ENCODE measurements at places on chromosomes 1 and 21.

DNA sequence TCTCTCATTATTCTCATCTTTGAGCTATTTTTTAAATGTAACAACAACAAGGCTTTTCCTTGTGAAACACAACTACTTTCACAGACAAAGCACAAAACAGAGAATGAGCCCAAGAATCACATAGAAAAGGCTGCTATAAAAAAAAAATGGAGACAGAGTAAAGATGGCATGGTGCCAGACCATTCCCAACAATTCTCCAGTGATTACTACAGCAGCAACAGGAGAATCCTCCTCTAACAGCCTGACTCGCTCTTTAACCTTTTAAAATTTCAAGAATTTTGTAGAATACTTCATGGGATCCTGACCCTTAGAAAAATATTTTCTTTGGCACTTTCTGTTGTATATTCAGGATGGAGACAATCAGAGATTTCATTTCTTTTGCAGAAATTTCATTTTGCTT is 3.8 kb upstream of the BCAS2 start:
- DNase-seq = no peak

DNA sequence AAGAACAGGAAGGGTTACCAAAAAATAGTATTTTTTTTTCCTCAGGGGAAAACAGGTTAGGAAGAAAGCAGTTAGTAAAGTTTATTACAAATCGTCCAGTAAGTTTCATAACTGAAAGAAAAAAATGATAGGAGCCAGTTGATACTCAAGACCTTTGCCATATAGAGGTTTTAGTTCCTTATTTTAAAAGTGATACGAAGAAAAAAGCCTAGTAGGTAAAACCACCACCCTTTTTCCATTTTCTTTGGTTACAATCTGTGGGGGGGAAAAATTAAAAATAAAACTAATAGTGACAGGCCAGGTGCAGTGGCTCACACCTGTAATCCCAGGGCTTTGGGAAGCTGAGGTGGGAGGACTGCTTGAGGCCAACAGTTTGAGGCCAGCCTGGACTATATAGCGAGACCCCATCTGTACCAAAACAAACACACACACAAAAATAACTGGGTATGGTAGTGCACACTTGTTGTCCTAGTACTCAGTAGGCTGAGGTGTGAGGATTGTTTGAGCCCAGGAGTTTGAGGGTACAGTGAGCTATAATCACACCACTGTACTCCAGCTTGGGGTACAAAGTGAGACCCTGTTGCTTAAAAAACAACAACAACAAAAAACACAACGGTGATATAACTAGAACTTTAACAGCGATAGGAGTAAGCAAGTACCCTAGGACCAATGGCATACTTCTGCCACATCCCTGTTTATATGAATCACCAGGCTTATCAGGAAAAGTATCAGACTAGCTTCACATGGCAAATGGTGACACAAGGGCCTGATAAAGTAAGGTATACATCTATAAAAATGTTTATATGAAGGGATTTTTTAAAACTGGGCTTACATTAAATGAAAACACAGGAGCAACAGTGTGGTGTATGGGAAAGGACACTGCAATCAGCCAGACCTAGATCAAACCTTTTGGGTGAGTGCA is 5.4 kb downstream of the TMEM59 start:
- no peak for DNase-seq

GRCh38 chr1:219906924-219907771 is 21.2 kb downstream of the SLC30A10 start:
- DNase-seq = no peak

GRCh38 chr1:233487408-233487807 is 126.5 kb upstream of the KCNK1 start:
- no peak for DNase-seq

GRCh38 chr1:212797681-212798080 is 6.0 kb downstream of the TATDN3 start:
- DNase-seq = no peak

DNA sequence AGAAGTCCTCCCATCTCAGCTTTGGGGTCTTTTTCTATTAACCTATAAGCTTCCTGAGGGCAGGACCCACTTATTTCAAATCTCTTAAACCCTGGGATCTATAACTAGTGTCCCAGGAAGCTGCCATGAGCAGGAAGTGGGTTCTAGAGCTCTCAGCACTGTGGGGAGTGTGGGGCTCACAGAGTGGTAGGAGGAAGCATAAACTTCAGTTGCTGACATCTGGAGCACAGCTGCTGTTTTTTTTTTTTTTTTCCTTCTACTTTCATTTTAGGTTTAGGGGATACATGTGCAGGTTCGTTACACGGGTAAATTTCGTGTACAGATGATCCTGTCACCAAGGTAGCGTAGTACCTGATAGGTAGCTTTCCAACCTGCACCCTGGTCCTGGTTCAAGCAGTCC is 59.3 kb downstream of the AK4 start:
- no peak for DNase-seq

DNA sequence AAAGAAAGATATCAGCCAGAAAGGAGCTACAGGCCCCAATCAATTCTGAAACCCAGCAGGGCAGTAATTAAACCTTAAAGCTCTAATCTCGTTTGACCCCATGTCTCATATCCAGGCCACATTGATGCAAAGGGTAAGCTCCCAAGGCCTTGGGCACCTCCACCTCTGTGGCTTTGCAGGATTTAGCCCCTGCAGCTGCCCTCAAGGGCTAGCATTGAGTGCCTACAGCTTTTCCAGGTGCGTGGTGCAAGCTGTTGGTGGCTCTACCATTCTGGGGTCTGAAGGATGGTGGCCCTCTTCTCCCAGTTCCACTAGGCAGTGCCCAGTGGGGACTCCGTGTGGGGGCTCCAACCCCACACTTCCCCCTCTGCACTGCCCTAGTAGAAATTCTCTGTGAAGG is 429.9 kb downstream of the NPHP4 start:
- no peak for DNase-seq

DNA sequence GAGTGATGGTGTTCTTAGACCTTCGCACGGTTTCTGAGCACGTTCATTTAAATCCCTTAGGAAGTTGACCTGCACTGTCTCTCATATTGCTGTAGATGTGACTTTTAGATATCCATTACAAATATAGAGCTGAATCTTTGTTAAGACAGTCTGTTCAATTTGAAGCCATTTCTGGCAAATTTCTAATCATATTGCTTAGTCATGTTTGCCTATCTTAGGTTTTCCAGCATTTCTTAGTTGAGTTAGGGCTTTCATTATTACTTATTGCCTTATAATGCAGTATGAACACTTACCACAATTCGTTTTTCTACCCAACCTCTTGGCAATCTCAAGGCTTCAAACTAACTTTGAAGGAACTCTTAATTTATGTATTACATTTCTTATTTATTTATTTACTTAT is 78.5 kb upstream of the PGD start:
- no peak for DNase-seq

GRCh38 chr1:219189021-219189824 is 15.5 kb downstream of the LYPLAL1 start:
- no peak for DNase-seq

DNA sequence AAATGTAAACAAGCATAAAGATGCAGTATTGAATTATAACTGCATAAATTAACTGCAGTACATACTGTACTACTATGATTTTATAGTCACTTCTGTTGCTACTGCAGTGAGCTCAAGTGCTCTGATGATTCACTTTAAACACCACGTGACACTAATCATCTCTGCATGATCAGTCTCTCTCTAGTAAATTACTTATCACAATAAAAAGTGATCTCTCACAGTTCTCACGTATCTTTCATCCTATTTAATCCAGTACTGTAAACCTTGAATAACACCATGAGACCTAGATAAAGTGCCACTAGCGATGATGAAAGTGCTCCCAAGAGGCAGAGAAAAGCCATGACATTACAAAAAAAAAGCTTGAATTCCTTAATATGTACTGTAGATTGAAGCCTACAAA is 1242.0 kb downstream of the AMY1C start:
- DNase-seq = no peak

DNA sequence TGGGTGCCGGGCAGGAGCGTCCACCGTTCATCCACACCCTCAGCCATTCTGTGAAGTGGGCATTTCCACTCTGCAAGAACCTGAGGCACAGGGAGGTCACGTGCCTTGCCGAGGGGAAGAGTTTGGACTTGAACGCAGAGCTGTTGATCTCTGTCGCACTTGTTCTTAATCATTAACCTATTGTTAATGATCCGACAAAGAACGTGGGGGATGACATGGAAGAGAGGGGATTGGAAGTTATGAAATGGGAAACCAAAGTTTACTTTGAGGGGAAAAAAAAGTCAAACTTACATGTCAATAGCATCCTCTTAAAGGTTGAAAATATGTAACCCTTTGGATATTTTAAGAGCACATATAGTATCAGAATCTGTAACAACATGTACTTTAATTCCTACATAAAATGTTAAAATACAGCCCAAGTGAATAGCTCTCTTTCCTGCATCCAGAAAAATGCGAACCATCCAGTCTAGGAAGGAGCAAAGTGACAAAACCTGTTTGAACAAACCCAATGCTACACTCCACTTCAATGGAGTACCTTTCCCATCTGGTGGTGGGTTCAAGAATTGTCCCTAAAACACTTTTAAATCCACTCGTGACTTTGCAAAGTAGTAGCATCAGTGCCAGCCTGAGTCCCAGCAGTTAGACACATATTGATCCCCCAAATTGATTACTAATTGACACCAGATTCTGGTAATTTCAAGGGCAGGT is 75.5 kb downstream of the SETD4 start:
- no peak for DNase-seq

- DNase-seq = no peak
These were observed 17.7 kb upstream of the A3GALT2 start for GRCh38 chr1:33338440-33339211.

DNA sequence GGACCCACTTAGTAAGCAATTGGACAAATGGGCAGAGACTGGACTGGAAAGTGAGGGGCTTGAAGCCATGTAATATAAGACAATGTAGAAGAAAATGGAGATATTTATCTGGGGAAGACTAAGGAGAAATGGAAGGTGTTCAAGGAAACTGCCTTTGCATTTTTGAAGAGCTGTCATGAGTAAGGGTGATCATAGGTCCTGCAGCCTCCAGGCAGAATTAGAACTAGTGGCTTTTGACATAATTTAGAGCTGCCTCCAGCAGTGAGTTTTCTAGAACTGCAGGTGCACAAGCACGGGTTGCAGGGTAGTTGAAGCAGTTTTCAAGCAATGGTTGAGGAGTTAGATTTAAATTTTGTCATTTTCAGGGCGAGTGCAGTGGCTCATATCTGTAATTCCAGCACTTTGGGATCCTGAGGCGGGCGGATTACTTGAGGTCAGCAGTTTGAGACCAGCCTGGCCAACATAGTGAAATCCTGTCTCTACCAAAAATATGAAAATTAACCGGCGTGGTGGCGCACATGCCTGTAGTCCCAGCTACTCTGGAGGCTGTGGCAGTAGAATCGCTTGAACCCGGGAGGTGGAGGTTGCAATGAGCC is 3.7 kb upstream of the CDC14A start:
- DNase-seq = no peak

- no peak for DNase-seq
These were observed 267.5 kb upstream of the RAB4A start for GRCh38 chr1:229003233-229004031.

- no peak for DNase-seq
These were observed 22.4 kb downstream of the CAPZB start for GRCh38 chr1:19462781-19463503.

- DNase-seq = no peak
These were observed 978.3 kb upstream of the B3GALT2 start for GRCh38 chr1:194164755-194165154.

GRCh38 chr1:33111965-33112364 is 31.0 kb downstream of the AZIN2 start:
- no peak for DNase-seq

DNA sequence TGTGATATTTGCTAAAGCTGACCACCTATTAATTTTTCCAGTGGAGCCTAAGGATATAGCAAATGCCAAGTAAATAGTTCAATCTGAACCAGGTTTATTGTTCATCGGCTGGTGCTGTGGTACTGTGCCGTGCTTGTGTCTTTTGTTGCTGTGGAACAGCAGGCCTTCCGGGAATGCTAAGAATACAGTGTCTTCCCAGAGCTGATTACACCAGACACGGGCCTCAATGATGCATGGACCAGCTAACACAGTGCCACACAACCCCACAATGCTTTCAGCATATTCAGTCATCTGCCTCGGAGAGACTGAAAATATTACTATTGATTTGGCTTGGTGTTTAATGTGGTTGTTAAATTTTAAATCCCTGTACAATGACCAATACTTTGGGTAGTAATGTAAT is 415.4 kb downstream of the PTBP2 start:
- no peak for DNase-seq

DNA sequence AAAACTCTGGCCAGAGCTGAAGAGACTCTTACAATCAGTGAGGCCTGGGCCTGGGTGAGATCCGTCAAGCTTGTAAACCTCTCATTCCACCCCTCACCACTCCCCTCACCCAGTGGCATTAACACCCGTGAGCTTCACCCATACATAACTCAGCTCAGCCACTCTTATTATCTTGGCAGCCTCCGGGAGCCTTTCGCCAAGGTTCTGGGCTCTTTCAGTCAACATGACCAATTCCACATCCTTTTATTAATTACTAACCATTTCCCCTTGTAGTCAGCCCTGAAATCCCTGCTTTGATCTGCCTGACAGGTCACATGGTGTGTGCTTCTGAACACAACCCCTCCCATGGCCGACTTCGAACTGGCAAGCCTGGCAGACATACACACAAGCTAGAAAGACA is 134.8 kb downstream of the SETD4 start:
- DNase-seq = no peak

- peak; percentile 29 for DNase-seq
These were observed 777 bp downstream of the LRRC41 start for GRCh38 chr1:46302641-46303037.

Measured in stimulated activated CD4-positive, alpha-beta T cell treated with anti-CD3 and anti-CD28 coated beads, Interleukin-12 subunit alpha, Interleukin-12 subunit beta, amount 100 ng/mL, for 4 hours (primary cell).